T-helper 2 cell (primary cell): ENCODE measurements at places on chromosomes 5 and 9.

- DNase-seq: no peak
Observed at GRCh38 chr5:178514851-178515418, 75.3 kb downstream of the COL23A1 start.

DNA sequence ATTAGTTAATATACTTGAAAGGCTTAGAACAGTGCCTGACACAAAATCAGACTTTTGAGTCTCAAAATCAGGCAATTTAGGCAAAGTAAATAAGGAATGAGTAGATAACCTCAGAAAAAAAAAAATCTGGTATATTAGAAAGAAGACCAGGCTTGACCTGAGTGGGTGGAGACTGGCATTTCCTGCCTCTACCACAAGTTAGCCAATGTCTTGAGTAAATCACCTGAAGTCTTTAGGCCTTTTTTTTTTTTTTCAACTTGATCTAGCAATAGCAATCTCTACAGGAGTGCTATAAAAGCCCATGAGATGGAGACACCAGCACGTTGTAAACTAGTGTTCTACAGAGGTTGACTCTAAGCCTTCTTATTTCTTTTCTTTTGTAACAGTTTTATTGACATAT, 104.2 kb upstream of the RASEF start:
- DNase-seq: no peak

GRCh38 chr9:95807326-95807947, 68.1 kb upstream of the ERCC6L2 start:
- DNase-seq: no peak

GRCh38 chr5:96968614-96969013, 32.7 kb downstream of the LNPEP start:
- DNase-seq: no peak

GRCh38 chr5:110195288-110195687, 505.6 kb downstream of the MAN2A1 start:
- no peak for DNase-seq

GRCh38 chr5:124665035-124665434, 81.4 kb downstream of the ZNF608 start:
- DNase-seq: no peak

DNA sequence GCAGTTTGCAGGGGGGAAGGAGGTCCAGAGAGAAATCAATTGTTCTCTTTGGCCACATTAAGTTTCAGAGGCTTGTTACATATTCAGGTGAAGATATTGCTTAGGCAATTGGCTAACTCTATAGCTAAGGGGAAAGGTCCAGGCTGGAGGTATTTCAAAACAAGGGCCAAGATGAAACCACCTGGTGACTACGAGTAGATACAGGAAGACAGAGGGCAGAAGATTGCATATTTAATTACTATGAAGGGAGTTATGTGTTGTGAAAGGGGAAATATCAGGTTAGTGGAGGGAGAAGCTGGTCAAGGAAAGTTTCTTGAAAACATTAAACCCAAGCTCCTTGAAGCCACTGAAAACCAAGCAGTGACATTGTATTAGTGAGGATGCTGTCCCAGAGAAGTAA, 1.9 kb upstream of the RAD23B start:
- DNase-seq: no peak

GRCh38 chr9:14585730-14586473, 107.3 kb downstream of the ZDHHC21 start:
- no peak for DNase-seq

GRCh38 chr5:179766021-179766725, 27.6 kb upstream of the LTC4S start:
- no peak for DNase-seq

GRCh38 chr9:75233011-75233410, 144.7 kb downstream of the OSTF1 start:
- DNase-seq: no peak

GRCh38 chr9:33785914-33786313, 9.4 kb upstream of the PRSS3 start:
- DNase-seq: no peak

- DNase-seq: no peak
Observed at GRCh38 chr5:117318528-117318927, 743.9 kb upstream of the SEMA6A start.

DNA sequence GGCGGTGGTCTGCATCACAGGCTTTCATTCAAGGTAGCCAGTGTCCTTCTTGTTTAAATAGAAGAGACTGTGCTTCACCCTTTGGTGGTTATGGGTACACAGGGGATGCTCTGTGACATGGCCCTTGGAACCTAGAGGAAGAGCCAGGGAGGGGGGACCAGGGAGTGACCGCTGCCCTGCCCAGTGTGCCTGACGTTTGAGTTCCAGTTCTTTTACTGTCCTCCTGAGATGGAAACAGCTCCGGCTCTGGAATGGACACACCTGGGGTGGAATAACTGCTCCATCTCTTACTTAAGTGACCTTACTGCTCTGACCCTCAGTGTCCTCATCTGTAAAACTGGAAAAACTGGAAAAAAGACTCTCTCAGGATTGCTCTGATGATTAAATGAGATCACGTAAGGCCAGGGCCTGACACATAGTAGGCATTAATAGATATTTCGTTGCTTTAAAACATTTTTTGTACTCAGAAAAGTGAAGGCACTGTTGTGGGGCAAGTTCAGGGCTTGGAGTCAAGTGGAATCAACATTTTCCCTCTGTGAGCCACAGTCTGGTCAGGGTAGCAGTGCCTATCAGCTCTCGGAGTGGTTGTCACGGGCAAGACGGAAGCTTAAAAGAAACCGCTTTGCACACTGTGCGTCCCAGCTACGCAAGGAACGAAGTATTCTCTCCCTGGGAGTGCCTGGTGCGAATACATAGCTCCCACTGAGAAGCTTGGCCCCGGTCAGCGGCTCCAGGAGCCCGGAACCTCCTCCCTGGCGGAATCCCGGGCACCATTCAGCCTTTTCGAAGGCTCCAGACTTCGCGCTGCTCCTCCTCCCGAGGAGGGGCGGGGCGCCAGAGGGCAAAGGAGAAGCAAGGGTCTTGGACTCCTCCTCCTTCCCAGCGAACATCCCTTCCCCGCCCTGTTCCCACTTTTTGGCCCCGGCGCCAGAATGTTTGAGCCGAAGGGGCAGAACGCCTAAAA, 5.8 kb downstream of the POU4F3 start:
- no peak for DNase-seq

DNA sequence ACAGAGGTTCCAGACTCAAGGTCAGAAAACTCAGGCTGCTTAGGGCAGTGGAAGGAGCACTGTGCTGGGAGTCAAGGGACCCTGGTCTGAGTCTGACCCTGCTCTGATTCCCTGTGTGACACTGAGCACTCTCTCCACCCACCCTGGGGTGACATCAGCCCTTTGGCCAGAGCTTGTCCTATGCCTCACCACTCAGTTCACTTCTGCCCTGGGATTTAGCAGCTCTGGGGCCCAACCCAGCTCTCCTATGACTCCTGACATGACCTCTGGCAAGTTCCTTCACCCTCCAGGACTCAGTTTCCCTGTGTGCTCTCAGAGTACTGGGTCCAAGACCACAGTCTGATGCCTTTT, 63.9 kb downstream of the FAM114A2 start:
- no peak for DNase-seq

DNA sequence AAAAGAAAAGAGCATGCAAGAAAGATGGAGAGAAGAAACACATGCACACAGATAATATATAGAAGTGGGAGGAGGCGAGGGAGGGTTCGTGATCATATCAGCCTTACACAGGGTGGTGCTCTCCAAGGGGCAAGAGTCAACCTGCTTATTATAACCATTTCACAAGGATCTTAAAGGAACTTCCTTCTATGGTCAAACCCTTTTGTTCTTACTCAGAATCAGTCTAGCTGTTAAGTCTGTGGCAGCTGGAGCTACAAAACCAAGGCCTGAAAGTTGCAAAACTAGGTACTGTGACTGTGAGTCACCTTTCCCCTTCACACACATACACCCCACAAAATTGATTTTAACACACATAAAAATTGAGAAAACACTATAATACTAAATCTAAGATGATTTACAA, 18.5 kb upstream of the ERMP1 start:
- peak; percentile 94 for DNase-seq

GRCh38 chr5:177553671-177554429, 513 bp downstream of the FAM193B start:
- DNase-seq: peak; percentile 20

DNA sequence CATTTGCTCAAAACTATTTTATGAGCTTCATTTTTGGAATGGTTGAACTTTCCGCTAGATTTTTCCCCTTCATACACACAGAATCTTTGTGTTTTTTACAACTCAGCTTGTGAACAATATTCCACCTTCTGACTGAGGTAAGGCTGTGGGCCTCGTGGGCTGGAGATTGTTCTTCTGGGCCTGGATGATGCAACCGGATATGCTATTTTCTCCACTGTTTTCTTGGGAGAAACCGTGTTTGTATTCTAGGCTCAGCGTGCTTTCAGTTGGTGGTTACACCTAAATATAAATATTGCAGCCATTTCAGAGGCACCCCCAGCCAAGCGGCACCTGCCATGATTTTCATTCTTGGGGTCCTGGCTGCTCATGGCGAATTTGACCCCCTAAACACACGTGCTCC, 55.2 kb downstream of the IRX1 start:
- DNase-seq: no peak
